ENCODE measurements at places on chromosomes 16 and 17.

GRCh38 chr16:89505204-89506112 is 2.7 kb upstream of the SPG7 start:
- DNase-seq: peak; percentile 12

DNA sequence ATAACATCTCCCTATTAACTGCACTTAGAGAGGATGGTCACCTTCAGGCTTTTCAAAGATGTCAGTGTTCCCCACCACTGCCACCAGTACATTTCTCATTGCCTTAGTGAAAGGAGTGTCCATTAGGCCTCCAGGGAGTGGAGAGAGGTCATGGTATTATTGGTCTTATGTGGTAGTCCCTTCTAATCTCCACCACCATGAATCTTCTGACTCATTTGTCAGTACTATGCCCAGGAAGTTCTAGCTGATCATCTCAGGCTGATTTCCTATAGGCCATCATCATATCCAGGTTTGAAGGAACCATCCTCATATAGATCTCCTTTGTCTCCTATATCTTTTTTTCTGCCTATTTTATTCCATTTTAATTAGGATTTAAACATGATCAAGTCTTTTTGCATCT is 221.5 kb downstream of the CYB561 start:
- no peak for DNase-seq

- DNase-seq: no peak
These were observed 9.0 kb downstream of the CCR7 start for GRCh38 chr17:40556198-40556661.

DNA sequence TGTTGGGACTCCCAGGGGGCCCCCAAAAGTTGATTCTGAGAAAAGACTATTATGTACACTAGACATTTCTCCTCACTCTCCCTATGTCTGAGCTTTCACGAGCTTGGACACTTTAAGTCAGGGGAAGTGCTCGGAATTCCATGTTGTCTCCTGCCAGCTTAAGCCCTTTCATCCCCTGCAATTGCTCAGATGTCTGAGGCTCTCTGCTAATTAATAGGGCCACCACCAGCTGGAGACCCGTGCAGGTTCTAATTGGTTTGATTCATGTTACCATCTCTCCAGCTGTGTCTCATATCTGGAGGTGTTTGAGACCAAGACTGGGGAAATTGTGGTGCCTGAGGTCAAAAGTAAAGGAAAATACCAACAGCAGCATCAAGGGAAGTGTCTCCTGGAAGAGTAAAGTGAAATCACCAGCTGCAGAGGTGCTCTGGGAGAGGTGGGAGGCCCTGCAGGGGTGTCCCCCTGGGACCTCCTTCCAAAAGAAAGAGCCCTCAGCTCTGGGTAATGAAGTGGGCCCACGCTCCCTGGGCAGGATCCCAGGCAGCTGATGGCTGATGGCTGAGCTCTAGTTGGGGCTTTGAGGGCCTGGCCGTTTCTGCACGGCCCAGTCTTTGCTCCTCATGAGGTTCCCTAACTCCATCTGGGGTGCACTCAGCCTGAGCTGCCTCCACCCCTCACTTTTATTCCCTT is 5.8 kb upstream of the UTS2R start:
- peak; percentile 46 for DNase-seq

DNA sequence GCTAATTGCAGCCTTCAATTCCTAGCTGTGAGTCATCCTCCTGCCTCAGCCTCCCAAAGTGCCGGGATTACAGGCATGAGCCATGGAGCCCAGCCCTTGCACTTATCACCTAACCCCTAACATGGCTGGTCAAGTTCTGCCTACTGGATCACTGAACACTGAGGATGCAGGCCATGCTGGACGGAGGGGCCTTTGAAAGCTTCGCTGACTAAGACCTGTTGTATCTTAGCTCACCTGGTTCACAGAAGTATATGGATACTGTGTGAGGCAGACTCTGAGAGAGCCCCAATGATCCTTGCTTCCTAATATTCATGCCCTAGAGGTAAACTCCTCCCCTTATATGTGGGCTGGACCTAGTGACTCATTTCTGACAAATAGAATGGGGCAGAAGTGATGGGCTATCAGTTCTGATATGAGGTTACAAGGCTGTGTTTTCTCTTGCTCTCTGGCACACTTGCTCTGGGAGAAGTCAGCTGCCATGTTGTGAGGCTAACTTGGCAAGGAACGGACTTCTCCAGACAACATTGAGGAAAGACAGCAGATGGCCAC is 11.7 kb upstream of the TMIGD1 start:
- no peak for DNase-seq

DNA sequence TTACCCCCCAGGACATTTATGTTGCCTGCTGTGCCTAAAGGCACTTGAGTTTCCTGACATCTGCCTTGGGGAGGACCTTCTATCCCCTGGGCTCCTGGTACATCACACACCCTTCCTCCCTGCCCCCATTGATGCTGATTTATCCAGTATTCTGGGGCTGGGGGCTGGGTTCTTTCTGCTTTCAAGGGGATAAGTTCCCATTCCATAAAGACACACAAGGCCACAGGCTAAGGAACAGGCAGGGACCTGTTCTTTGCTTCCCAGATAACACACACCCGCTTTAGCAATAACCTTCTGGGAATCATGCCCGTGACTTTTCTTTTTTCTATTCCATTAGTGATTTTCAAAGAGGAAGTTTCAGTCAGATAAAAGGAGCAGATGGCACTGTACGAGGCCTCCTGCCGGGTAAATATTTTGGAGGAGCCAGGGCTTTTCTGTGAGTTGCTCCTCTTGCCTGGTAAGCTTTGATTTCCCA is 30.6 kb downstream of the CHD9 start:
- DNase-seq: peak; percentile 92

- no peak for DNase-seq
These were observed 47.4 kb upstream of the SLC38A10 start for GRCh38 chr17:81342269-81343070.

- DNase-seq: no peak
These were observed at the start of gene SCIMP for GRCh38 chr17:5234645-5235576. SCIMP (minus strand) TSS chr17:5234860; CDS start chr17:5234755, 105 bp downstream.
